CD8-positive, alpha-beta memory T cell (primary cell): ENCODE measurements at places on chromosomes 7 and 10. TPM values are rescaled to one million over a fixed set of nuclear protein-coding genes. Genes with fewer than 3 reads are reported as not detected.

- no peaks in the 10 kb centered on the region for H3K27me3 ChIP-seq
- no peaks in the 10 kb centered on the region for H3K4me1 ChIP-seq
- DNase-seq: no peak
- no peak overlapping the region for H3K4me3 ChIP-seq
- H3K36me3 ChIP-seq: no peaks in the 10 kb centered on the region
These were observed 163.3 kb downstream of the STK31 start for GRCh38 chr7:23873306-23873705.

GRCh38 chr10:123331438-123331837 is 177.2 kb downstream of the BUB3 start:
- H3K27me3 ChIP-seq: no peaks in the 10 kb centered on the region
- H3K27ac ChIP-seq: no peak overlapping the region
- H3K4me1 ChIP-seq: no peaks in the 10 kb centered on the region
- no peak for DNase-seq
- no peak overlapping the region for H3K4me3 ChIP-seq

- no peaks in the 10 kb centered on the region for H3K27me3 ChIP-seq
- H3K4me3 ChIP-seq: no peak overlapping the region
- no peaks in the 10 kb centered on the region for H3K36me3 ChIP-seq
- H3K4me1 ChIP-seq: peaks cover 10% of the 10 kb centered on the region
- DNase-seq: no peak
- no peak overlapping the region for H3K27ac ChIP-seq
These were observed 70.7 kb downstream of the DNAJC12 start for GRCh38 chr10:67767244-67767643.

DNA sequence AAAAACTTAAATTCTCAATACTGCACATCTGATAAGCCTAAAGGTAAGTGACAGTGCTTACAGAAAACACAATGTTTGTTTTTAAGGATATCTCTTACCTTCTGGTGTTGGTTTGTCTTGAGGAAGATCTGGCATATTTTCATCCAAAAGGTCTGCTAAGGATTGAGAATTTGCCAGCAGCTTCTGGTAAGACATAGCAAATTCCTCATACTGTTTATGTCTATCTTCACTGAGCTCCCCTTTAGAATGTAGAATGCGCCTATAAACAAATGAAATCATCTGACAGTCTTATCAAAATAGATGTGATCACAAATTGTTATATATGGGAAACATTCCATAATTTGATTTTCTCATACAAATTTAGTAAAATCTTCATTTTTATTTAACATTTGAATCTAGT is 28.7 kb downstream of the UPF2 start:
- H3K4me1 ChIP-seq: no peaks in the 10 kb centered on the region
- H3K4me3 ChIP-seq: no peak overlapping the region
- H3K36me3 ChIP-seq: peaks cover 19% of the 10 kb centered on the region
- DNase-seq: no peak
- no peak overlapping the region for H3K27ac ChIP-seq

DNA sequence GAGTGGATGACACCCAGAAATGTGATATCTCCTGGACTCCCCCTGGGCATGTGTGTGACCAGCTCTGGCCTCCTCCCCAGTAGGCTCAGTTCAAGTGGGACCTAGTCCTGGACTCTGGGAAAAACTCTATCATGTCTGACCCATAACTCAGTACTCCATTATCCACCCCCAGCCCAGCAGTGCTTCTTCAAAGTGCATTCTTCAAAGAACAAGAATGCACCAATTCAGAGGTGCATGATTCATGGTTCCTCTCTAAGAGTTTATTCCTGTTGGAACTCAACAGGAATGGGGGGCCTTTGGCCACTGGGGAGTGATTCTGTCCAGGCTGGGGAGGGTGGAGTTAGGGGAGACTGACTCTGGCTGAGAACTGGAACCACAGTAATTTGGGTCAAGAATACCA is 173.6 kb upstream of the CXCL12 start:
- no peaks in the 10 kb centered on the region for H3K36me3 ChIP-seq
- H3K4me3 ChIP-seq: no peak overlapping the region
- H3K27ac ChIP-seq: no peak overlapping the region
- DNase-seq: no peak

DNA sequence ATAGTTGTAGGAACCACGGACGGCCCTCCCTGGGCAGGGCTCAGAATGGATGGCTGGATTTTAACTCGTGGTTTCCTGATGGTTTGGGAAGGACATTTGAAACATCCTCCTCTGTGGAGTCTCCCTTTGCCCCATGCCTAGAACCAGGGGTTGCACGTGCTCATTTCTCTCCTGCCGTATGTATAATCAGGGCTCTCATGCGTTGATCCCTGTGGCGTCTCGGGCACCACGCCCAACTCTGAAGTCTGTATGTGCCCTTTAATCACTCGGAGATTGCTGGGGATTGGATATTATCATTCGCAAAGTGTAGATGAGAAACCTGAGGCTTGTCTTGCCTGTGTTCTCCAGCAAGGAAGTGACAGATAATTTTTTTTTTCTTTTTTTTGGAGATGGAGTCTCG is 257.1 kb downstream of the CAMK1D start:
- H3K27ac ChIP-seq: no peak overlapping the region
- H3K27me3 ChIP-seq: no peaks in the 10 kb centered on the region

DNA sequence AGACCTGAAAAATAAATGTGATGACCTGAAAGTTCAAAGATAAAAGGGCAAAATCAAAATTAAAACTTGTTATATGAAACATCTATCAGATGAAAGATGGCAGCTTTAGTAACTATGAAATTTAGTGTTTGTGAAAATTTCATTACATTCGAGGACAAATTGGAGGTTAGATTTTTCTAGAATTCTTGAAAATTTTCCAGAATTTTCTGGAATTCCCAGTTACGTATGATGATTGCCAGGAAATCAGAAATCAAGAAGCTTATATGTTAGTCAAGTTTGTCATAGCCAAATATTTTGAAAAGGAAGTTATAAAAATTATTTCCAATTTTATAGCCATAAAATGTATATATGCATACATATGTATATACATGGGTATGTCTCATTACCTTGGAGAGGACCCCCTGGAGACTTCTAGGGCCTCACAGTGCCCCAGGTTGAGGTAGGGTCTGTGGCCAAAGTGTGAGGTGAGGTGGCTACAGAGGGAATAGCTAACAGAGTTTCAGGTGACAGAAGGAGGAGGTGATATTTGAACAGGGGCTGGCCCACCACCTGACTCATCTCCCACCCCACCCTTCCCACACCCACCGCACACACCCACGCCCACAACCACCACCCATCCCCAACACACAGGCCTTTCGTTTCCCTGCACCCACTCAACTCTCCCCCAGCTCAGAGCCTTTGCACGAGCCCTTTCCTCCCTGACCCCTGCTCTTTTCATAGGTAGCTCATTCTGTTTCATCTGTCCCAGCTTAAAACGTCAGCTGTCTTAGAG is 21.5 kb downstream of the C10orf105 start:
- no peak overlapping the region for H3K27ac ChIP-seq
- no peaks in the 10 kb centered on the region for H3K36me3 ChIP-seq
- H3K27me3 ChIP-seq: no peaks in the 10 kb centered on the region
- DNase-seq: peak; percentile 41

DNA sequence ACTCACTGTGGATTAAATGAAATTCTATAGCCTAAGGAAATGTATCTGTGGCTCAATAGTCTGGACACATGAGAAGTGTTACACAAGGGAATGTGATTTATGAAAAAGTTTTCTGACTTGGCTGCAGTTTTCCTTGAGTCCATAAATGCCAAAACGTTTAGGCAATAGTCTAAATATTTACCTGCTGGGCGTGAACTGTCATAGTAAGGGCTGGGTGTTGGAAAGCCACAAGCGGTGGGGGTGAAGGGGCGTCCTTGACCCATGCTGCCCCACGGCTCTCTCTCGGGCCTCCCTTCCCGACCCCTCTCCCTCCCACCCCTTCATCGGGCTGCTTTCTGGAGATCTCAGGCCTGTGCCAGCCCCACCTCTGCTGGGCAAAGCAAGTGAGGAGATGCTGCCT is 223.7 kb downstream of the BUB3 start:
- H3K4me1 ChIP-seq: no peaks in the 10 kb centered on the region
- DNase-seq: no peak
- no peaks in the 10 kb centered on the region for H3K27me3 ChIP-seq

DNA sequence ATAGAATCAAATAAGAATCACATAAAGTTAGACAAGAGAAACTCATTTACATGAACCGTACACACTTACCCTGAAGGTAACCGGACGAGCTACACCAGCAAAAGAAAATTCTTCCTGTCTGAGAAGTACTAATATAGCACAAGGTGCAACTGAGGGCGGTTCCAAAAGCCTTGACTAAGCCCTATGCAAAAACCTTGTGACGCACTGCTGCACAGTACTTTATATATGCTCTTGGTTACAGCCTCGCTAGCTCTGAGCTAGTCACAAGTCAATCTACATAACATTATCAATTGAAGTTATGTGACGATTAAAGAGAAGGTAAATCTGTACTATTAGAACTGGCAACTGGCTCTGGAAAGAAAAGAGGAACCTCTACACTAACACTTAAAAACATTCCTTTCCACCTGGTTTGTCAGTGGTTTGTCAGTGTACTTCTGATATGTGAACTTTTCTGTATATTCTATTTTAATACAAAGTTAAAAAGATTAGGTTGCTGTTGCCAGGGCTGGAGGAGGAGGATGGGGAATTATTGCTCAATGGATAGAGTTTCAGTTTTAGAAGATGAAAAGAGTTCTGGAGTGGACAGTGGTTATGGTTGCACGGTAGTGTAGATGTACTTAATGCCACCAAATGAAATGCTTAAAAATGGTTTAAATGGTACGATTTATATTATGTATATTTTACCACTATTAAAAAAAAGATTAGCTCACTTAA is 21.6 kb downstream of the NT5C3A start:
- H3K27ac ChIP-seq: peak overlapping the region; percentile 55
- H3K27me3 ChIP-seq: no peaks in the 10 kb centered on the region
- peaks cover 24% of the 10 kb centered on the region for H3K4me1 ChIP-seq
- H3K36me3 ChIP-seq: no peaks in the 10 kb centered on the region

GRCh38 chr10:30442019-30442606 is 8.1 kb downstream of the MAP3K8 start:
- no peak for DNase-seq
- peaks cover 3% of the 10 kb centered on the region for H3K36me3 ChIP-seq
- H3K27ac ChIP-seq: no peak overlapping the region
- H3K4me1 ChIP-seq: peaks cover 16% of the 10 kb centered on the region
- H3K27me3 ChIP-seq: no peaks in the 10 kb centered on the region

DNA sequence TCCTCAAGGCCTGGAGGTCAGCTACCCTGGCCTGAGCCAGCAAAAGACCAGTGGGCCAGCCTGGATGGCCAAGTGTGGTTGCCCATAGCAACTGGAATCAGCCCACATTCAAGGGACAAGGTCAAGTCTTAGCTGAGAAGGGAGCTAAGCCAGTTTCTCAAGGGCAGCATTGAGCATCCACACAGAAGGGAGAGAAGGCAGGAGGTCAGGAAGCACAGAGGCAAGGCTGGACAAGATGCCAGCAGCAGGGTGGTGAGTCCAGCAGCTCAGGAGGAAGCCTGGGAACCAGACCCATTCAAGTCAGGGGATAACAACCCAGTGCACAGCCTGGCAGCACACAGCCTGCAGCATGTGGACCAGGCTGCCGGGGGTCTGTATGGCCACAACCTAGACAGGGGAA is 54.0 kb upstream of the ZMIZ1 start:
- no peak overlapping the region for H3K27ac ChIP-seq
- no peak overlapping the region for H3K4me3 ChIP-seq
- no peaks in the 10 kb centered on the region for H3K4me1 ChIP-seq
- H3K36me3 ChIP-seq: no peaks in the 10 kb centered on the region
- no peaks in the 10 kb centered on the region for H3K27me3 ChIP-seq
- no peak for DNase-seq

- no peaks in the 10 kb centered on the region for H3K4me1 ChIP-seq
- no peak overlapping the region for H3K27ac ChIP-seq
- no peak overlapping the region for H3K4me3 ChIP-seq
- no peaks in the 10 kb centered on the region for H3K36me3 ChIP-seq
These were observed 43.9 kb upstream of the OPALIN start for GRCh38 chr10:96402417-96403305.

- H3K4me1 ChIP-seq: no peaks in the 10 kb centered on the region
- DNase-seq: no peak
- H3K4me3 ChIP-seq: no peak overlapping the region
- no peaks in the 10 kb centered on the region for H3K36me3 ChIP-seq
- no peaks in the 10 kb centered on the region for H3K27me3 ChIP-seq
These were observed 14.7 kb downstream of the BTBD16 start for GRCh38 chr10:122285506-122286444.

- H3K4me3 ChIP-seq: peak within 1 kb of the TSS; percentile 29
- no peak for DNase-seq
These were observed at the start of gene KEL for GRCh38 chr7:142961973-142962926. TSS of gene KEL (minus strand) at chr7:142962363. CDS start at chr7:142962206, 157 bp downstream.

- no peaks in the 10 kb centered on the region for H3K4me1 ChIP-seq
- no peaks in the 10 kb centered on the region for H3K36me3 ChIP-seq
- no peaks in the 10 kb centered on the region for H3K27me3 ChIP-seq
- no peak overlapping the region for H3K4me3 ChIP-seq
- no peak overlapping the region for H3K27ac ChIP-seq
These were observed 113.6 kb downstream of the LSMEM1 start for GRCh38 chr7:112594397-112594796.

DNA sequence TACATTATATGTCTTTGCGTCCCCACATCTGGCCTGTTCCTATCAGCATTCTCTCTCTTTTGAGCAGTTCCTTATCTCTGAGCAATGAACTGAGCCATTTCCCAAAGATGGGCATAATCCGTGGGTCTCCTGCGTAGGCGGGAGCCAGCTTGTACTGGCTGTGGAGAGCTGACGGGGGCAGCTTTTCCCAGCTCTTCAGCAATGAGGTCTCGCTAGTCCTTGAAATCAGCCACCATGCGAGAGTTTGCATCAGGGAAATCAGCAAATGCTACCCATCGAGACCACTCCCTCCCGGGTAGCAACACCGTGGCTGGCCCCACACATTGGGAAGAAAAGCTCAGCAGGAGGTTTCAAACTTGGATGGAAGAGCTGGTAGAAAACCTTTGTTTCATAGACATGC is 51.9 kb upstream of the FAM180A start:
- peaks cover 5% of the 10 kb centered on the region for H3K4me1 ChIP-seq
- no peak for DNase-seq
- H3K27me3 ChIP-seq: peaks cover 15% of the 10 kb centered on the region
- no peaks in the 10 kb centered on the region for H3K36me3 ChIP-seq

DNA sequence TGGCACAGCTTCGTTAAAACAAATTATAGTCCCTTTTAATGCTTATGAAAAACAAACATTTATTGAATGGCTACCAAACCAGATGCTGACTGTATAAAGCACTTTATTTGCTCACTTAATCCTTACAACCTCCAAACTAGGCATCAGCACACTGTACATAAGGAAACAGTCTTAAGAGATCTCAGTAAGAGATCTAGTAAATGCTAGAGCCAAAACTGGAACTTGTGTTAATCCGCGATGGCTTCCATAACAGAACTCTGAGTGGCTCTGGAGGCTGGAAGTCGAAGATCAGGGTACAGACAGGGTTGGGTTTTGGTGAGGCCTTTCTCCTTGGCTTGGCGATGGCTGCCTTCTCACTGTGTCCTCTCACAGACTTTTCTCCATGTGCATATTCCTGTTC is 27.0 kb downstream of the PDZD8 start:
- no peak overlapping the region for H3K4me3 ChIP-seq
- no peaks in the 10 kb centered on the region for H3K27me3 ChIP-seq
- peaks cover 15% of the 10 kb centered on the region for H3K4me1 ChIP-seq
- H3K36me3 ChIP-seq: no peaks in the 10 kb centered on the region

GRCh38 chr10:124350806-124351205 is 67.9 kb downstream of the OAT start:
- H3K36me3 ChIP-seq: no peaks in the 10 kb centered on the region
- H3K4me3 ChIP-seq: no peak overlapping the region
- H3K4me1 ChIP-seq: no peaks in the 10 kb centered on the region
- no peak for DNase-seq

Gene PRR15
- polyA plus RNA-seq: not detected

Gene SKIDA1
- 0.20 TPM for polyA plus RNA-seq

Gene OR9A2
- polyA plus RNA-seq: not detected

Gene LBX1
- not detected for polyA plus RNA-seq

Gene C7orf33
- polyA plus RNA-seq: not detected

Gene RASA4B
- 10.8 TPM for polyA plus RNA-seq

Gene MDFIC
- 125 TPM for polyA plus RNA-seq
